ENCODE measurements at places on chromosomes 3 and 15.

GRCh38 chr15:93179072-93179471 lies 90.1 kb upstream of the RGMA start:
- DNase-seq = no peak

GRCh38 chr3:146159037-146159436 lies 1.9 kb downstream of the PLOD2 start:
- no peak for DNase-seq

DNA sequence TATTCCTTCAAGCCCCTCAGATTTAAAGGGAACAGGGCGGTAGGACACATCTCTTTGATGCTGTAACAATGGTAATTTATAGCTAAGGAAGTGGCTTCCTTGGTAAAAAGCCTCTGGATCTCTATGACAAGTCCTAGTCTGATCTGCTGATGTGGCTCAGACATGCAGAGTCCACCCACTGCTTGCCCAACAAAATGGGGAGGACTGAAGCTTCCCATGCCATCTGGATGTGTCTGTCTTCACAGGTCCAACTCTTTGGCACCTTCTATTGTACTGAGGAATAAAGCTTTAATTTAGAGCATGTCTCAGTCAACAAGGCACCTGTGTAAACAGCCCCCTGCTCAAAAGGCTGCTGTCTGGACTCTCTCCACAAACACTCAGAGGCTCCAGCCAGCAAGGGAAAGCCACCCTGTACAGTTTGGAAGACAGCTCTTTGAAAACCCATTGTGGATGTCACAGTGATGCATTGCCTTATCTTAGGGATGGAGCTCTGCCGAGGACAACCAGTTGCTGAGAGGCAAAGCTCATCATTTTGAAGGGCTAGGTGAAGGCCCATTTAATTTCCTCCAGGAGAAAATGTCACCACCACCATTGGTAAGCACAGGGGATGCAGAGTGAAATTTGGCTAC lies 348.6 kb upstream of the GRM7 start:
- no peak for DNase-seq

GRCh38 chr15:41966920-41967465 lies 5.4 kb downstream of the EHD4 start:
- DNase-seq = no peak

GRCh38 chr3:11625376-11626083 lies 18.2 kb downstream of the VGLL4 start:
- no peak for DNase-seq

DNA sequence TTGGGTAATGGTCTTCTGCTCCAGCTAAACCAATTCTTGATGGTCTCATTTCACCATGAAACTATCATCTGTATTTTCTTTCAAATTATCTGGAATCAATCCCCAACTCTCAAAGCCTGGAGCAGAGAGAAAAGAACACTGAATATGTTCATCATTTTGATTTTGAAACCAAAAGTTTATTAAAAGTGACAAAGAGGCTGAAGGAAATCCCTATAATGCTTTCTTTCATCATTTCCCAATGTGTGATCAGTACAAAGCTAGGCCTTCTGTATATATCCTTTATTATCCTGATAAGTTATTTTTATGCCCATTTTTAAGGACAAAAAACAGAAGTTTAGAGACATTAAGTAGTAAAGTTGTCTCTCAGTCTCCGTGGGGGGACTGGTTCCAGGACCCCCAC lies 50.1 kb upstream of the MBNL1 start:
- no peak for DNase-seq

- no peak for DNase-seq
Observed at GRCh38 chr3:52272831-52273230, 5.6 kb downstream of the WDR82 start.
